ENCODE measurements at places on chromosomes 12 and 14.
A peak's percentile ranks its signal among the peaks of the same experiment; 100 is the strongest.

GRCh38 chr12:99824900-99825542 lies 159.7 kb downstream of the ANKS1B start:
- DNase-seq = no peak

DNA sequence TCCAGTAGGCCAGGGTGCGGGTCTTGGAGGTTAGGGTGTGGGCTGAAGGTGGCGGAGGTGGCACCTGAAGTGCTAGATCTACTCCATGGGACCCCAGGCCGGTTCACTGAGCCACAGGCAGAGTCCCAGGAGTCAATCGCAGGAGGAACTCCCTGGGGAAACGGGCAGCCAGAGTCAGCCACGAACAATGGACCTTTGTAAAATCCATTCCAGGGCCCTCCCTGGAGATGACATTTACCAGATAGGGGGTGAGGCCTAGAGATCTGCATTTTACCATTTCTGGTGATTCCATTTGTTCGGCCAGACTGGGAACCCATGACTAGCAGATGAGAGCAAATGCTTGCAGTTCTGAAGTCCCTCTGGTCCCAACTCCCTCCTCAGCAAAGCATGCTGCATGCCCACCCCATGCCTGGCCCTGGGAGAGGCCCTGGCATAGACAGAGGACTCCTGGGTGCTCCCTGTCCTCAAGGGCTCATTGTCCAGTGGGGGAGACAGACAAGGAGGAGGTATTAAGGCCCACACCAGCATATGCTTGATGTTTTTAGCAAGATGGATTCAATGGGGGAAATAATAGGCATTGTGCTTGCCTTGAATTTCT lies 115.5 kb downstream of the EML1 start:
- no peak for DNase-seq

DNA sequence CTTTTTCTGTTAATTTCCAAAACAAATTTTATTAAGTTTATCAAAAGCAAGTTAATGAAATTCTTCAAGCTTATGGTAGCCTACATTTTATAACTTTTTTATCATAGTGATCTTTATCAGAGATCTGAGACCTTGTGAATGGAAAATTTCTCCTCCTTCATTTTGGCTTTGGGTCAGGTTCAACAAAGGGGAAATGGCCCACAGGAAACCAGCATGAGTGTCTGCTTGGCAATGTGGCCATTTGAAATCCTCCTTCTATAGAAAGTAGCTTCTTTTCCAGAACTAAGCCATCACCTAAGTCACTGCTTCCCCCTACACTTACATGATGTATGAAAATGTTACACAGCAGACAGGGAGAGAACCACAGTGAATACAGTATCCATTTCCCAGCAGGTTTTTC lies 1.6 kb downstream of the RHOJ start:
- DNase-seq = no peak

GRCh38 chr14:64605926-64606685 lies 56.3 kb downstream of the PPP1R36 start:
- no peak for DNase-seq

DNA sequence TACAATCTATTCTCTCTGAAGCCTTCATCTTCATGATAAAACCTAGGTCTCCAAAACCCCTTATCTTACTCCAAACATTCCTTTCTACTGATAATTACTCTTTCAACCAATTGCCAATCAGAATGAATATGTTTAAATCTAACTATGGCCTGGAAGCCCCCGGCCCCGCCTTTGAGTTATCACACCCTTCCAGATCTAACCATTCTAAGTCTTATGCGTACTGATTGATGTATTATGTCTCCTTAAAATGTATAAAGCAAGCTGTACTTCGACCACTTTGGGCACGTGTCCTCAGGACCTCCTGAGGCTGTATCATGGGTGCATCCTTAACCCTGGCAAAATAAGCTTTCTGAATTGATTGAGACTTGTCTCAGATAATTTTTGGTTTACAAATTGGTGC lies 14.4 kb downstream of the PABPN1 start:
- no peak for DNase-seq

DNA sequence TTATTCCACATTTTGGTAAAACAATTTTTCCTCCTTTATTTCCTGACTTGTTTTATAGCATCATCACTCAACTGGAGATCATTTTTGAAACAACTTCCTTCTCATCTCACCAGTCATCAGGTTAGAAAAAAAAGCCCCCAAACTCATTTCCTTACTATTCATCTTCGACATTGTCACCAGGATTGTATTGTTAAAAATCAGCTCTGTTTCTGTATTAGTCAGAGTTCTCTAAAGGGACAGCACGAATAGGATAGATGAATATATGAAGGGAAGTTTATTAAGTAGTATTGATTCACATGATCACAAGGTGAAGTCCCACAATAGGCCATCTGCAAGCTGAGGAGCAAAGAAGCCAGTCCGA lies 392.6 kb downstream of the FUT8 start:
- no peak for DNase-seq

- no peak for DNase-seq
Observed at GRCh38 chr14:68654471-68654941, 138.4 kb downstream of the ZFP36L1 start.

DNA sequence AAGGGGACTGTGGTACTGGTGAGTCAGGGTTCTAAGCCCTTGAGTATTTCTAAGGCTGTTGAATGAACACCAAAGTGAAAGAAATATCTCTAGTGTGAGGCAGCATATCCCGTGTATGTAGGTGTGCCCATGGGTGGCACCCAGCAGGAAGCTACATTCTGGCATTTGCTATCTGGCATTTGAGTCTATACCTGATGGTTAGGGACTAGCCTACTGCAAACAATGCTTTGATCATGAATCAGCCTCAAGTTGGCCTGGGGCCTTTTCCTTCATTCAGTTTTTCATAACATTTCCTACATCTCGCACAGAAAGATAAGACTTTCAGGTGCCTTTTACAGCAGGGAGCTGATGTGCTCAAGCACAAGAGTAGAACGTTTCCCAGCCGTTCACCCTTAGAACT lies 85.7 kb upstream of the E2F7 start:
- no peak for DNase-seq

- DNase-seq = no peak
Observed at GRCh38 chr12:2309647-2310046, 256.9 kb downstream of the CACNA1C start.

DNA sequence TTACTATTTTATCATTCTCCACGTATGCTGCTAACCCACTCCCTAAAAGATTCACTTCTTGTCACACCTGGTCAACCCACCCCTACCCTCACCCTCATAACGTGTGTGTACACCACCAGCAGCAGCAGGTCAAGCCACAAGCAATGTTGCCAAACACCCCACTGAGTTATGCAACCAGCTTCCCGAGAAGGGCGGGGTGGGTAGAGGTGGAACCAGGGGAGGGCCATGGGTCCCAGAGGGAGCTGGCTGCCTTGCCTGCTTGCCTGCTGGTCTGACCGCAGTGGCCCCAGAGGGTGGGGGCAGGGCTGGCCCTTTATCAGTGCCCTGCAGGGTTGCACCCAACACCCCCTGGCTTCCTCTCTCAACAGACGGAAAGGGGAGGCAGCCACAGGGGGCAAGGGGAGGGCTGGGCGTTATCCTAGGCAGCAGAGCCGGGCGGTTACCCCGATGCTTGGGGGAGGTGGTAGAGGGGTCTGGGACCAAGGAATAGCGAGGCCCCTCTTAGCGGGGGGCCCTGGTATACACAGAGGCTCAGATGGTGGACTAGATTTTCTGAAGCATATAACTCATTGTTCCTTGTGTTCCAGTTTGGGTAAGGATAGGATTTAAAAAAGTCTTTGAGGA lies 3.5 kb upstream of the NFE2 start:
- DNase-seq = no peak

DNA sequence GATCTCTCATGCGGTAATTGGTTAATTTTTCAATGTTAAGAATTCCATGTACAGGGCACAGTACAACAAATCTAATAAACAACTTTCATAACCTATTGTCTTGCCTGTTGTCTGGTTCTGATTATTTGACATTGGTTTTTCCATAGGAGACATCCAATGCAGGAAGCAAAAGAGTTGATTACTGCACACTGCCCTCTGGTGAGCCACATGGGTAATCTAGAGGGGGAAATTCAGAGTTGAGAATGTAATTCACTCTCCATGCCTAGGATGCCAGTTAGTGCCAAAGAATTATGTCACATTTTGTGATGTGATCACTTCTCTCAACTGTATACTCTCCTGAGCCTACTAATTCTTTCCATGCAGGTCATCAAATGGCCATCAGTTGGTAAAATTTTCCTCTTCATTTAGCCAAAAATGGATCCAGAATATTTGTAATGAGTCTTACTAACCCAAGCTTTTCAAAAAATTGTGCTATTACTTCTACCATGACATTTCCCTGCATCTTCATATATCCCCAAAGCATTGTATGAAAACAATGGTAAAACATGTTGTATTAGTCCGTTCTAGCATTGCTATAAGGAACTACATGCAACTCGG lies 17.7 kb upstream of the CCDC91 start:
- peak; percentile 19 for DNase-seq

DNA sequence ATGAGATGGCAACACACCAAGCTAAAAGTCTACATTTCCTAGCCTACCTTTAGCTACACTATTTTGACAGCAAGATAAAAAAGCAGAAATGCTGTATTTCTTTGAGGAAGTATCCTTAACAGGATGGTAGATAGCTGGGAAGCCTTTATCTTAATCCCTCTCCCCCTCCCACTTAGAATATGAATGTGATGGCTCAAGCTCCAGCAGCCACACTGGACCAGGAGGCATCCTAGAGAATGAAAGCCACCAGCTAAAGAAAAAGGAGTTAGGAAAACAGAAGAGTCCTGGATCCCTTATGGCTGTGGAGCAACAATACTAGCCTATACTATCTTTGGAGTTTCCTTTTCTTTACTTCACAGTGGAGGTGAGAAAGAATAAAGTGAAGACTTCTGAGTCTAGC lies 15.1 kb downstream of the NAP1L1 start:
- no peak for DNase-seq

DNA sequence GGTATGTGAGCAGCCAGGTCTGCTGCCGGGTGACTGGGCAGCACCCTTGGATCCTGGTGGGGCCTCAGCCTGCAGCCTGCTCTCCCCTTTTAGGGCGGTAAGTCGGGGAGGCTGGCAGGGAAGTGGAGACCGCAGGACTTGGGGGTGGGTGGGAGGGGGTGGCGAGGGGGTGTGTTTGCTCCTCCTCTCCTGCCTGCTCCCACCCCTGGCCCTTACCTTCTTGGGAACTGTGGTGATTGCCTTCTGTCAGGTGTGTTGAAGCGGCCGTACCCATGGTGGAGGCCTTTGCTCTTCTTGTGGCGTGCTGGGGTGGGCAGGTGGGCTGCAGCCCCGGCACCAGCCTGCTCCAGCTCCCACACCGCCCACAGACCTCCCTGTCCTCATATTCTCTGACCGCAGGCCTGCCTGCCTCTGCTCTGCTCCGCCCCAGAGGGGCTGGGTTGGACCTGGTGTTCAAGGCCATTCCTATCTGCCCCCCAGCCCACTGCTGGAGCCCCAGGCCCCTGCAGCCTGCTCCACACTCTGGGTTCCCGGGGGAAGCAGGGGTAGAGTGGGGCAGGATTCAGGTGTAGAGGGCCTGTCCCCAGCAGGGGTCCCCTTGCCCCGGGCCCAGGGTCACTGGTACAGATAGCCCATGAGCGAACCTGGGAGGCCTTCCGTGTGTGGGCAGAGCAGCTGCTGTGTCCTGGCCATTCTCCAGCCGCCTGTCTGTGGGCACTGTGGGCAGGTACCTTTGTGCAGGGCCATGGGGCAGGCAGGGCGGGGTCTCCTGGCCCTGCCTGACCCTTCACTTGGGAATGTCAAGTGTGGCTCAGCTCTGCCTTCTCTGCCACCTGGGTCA lies 5.2 kb downstream of the TEDC1 start:
- DNase-seq = no peak

Measured in AG09319 (cell line).